Fibroblast of upper back skin (primary cell): ENCODE measurements at places on chromosomes 6 and 20.

DNA sequence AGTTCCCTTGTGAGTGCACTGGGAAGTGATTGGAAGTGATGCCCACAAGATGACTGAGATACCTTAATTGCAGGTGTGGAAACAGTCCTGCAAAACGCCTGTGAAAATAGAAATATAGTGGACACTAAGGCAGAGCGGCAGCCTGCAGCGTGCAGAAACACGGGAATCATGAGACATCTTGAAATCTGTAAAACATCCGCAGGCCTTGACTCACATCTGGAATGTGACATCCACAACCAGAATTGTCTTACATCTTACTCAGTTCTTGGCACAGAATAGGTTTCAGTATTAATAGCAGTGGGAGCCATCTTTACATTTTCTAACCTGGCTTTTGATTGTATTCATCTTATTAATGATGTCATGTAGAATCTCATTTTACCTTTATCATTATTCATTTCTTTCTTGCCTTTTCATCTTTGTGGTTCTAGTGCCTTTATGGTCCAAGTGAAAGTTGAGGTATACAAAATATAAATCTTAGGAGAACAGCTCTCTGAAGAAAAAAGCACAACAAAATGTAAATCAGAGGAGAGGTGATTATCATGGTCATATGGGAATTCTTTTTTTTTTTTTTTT is 44.6 kb downstream of the CDYL start:
- DNase-seq = peak; percentile 90

- no peak for DNase-seq
Measured at GRCh38 chr6:87921034-87921433, 126.6 kb upstream of the SPACA1 start.

GRCh38 chr6:17984812-17985670 is 2.4 kb downstream of the KIF13A start:
- DNase-seq = no peak

DNA sequence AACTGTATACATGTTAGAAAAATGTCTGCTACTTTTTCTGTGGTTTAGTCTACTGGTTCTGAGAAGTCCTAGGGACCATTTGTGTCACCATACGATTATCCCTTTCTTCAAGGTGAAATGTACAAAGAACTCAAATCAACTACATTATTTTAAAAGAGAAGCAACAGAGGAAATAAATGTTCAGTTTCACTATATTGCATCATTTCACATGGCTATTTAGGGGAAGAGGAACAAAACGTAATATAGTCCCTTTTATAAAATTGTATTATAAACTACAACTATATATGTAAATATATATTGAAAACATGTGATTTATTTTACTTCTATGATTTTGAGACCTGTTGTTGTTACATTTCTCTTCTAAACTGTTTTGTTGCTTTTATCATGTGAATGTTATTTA is 1308.0 kb downstream of the EPHA7 start:
- DNase-seq = no peak

- DNase-seq = no peak
Measured at GRCh38 chr20:59634435-59635005, 30.2 kb downstream of the PHACTR3 start.

- peak; percentile 1 for DNase-seq
Measured at GRCh38 chr6:52087498-52087999, at the start of gene PKHD1. TSS of gene PKHD1 (minus strand) at chr6:52087613. CDS start at chr6:52084933, 2,680 bp downstream.

DNA sequence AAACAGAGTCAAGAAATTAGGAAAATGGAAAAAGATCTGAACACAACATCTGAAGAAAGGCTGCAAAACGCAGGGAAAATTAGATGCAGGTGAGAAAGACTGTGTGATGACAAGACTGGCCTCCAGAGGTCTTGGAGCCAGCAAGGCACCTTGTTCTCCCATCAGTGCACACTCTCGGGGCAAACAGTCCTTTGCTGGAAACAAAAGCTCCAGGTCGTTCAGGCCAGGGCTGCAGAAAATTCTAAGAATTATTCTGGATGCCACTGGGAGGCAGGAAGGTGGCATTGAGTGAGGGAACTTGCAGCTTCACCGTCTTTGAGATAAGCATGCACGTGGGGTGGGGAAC is 219.9 kb upstream of the SSTR4 start:
- DNase-seq = no peak

DNA sequence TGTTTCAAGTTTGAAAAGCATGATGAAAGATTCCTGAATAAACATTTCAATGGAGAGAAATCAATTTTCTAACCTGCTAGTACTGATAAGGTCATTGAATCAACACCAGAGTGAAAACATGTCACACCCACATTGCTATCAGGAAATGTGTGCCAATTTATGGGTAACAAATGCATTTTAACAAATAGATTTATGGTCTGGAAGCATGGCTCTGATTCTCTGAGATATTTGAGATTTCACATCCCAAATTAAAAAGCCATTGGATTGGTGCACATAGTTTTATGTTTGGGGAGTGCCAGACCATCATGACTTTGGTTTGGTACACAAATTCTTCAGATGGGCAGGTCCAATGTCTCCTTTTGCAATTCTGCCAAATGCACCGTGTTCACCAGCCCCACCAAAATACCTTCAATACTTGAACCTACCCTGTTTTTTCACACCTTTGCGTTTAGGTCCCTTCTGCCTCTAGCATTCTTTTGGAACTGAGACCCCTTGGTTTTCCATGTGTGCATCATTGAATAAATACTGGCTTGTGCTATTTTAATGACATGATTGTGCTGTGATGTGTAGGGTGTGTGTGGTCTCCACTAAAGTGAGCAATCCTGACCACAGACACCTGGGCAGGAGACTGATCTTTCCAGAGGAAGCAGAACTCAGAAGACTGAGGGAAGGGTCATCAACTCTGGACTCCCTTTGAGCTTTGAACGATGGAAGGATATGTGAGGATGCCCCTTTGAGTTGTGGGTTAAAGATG is 20.4 kb downstream of the IL20RA start:
- DNase-seq = no peak

- no peak for DNase-seq
Measured at GRCh38 chr6:145235207-145235606, 500.1 kb downstream of the EPM2A start.

DNA sequence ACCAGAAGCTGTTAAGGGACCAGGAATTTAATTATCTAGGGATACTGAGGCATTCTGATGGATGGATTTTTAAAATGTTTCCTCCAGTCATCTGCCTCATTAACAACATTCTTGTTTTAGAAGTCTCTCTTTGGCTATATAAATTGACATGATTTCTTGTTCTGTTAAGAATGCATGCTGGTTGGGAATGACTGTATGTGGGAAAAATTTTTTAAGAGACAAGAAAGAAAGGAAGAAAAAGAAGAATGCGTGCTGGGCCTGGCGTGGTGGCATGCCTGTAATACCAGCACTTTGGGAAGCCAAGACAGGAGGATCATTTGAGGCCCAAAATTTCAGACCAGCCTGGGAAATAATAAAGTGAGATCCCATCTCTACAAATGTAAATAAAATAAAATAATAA is 203.6 kb downstream of the GJA1 start:
- DNase-seq = peak; percentile 36
